ENCODE measurements at places on chromosomes 2 and 18. TPM values are rescaled to one million over a fixed set of nuclear protein-coding genes. Genes with fewer than 3 reads are reported as not detected.

GRCh38 chr2:225894236-225894980 lies 494.9 kb downstream of the NYAP2 start:
- no peak for DNase-seq
- H3K27ac ChIP-seq = no peak overlapping the region
- no peaks in the 10 kb centered on the region for H3K27me3 ChIP-seq
- H3K36me3 ChIP-seq = no peaks in the 10 kb centered on the region

GRCh38 chr2:145137901-145138300 lies 618.0 kb upstream of the ZEB2 start:
- H3K27ac ChIP-seq = no peak overlapping the region
- no peak overlapping the region for H3K4me3 ChIP-seq
- DNase-seq = no peak
- no peaks in the 10 kb centered on the region for H3K4me1 ChIP-seq

DNA sequence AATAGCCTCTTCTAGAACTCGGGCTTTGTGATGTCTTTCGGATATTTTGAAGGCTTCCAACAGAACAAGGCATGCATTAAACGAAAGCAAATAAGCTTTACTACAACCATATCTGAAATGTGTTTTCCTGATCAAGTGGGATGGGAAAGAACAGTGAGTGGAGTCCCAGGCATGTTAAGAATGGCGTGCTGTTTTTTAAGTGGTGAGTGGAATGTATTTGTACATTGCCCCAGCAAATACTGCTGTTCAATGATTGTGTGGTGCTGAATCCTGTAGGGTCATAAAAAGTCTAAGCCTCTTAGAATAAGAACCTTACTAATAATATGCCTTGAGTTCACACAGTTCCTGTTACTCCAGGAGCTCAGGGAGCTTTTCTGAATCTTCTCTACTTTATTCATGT lies 52.5 kb downstream of the POMC start:
- H3K4me1 ChIP-seq = no peaks in the 10 kb centered on the region
- H3K4me3 ChIP-seq = no peak overlapping the region
- H3K27ac ChIP-seq = no peak overlapping the region
- H3K27me3 ChIP-seq = no peaks in the 10 kb centered on the region
- H3K36me3 ChIP-seq = no peaks in the 10 kb centered on the region
- DNase-seq = no peak

The ZNF2 gene
- 3.1 TPM for total RNA-seq

DNA sequence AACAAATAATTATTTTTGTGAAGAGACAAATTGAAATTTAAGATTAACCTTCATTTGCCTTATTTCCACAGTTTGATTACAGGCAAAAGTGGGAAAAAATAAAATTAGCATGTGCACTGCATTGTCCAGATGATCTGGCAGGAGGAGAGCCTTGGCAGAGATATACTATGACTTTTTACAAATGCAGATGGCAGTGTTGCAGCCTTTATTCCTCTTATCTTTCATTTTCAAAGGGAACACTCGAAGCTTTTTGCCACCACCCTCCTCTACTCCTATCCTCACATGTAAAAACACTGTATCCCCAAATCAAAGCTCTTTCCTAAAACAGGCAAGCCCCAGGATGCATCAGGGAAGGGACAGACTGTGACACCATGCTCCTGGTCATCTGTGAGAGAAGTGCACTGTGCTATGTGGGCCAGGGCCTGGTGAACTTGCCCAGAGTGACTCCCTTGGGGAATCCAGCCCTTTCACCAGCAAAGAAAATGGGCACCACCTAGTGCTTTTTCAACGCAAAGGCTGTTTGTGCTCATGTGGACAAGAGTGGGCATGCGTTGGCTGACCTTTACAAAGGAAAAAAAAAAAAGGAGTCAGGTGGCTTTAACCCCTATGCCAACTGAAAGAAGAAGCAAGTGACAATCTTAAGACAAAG lies 74.7 kb upstream of the ETAA1 start:
- DNase-seq = peak; percentile 75
- H3K4me3 ChIP-seq = no peak overlapping the region
- H3K27ac ChIP-seq = peak overlapping the region; percentile 79
- no peaks in the 10 kb centered on the region for H3K36me3 ChIP-seq
- no peaks in the 10 kb centered on the region for H3K4me1 ChIP-seq

All from aorta (tissue), 5 donors.